Stimulated activated CD4-positive, alpha-beta T cell treated with anti-CD3 and anti-CD28 coated beads, TNF-alpha, amount 100 ng/mL, for 1 hour (primary cell): ENCODE measurements at places on chromosomes 2 and 18.

DNA sequence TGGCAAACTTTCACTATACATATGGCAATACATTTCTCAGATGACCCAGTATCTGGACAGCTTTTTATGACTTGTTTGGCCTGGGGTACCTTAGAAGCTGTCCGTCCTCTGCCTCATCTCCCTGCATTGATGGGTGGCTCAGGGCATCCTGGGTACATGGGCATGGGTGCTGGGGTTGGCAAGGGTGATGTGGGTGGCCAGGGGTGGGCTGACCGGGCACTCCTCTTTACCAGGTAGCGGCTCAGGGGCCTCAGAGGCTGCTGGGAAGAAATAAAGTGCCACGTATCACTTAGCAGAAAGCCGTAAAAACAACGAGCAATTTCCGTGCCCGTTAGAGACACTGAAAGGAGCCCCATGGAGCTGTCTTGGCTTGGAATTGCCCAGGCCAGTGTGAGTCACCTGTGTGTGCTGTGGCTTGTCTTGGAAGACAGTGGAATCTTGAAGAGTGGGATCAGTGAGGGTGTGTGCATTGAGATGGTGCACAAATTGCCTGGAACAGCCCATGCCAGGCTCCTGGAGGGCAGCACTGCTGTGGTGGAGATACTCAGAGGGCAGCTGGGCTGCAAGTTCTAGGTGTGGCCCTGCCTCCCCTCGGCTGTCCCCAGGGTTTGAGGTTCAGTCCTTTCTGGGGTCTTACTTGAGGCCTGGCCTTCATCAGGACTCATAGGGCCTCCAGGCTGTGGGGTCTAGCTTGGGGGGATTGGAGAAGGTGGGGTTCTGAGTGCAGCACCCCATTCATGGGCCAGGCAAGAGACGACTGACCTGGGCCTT is 88.8 kb downstream of the FHOD3 start:
- no peak for DNase-seq

DNA sequence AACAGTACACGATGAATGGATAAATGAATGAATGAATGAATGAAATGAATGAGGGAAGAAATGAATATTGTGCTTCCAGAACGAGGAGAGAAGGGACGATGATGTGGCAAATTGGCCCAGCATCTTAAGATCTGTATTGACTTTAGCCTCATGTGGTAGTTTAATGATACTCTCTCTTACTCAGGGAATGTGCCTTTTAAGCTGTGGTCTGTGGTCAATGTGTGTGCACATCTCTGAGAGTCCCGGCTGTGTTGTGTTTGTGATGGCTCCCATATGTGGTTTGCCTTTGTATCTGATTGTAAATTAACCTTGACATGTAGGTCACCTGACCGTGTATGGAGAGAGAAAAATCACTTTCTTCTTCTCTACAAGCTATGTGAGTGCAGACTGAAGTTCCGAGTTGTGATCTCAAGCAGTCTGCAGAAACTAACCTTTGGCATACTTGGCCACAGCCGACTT is 91.2 kb downstream of the NEDD4L start:
- no peak for DNase-seq

DNA sequence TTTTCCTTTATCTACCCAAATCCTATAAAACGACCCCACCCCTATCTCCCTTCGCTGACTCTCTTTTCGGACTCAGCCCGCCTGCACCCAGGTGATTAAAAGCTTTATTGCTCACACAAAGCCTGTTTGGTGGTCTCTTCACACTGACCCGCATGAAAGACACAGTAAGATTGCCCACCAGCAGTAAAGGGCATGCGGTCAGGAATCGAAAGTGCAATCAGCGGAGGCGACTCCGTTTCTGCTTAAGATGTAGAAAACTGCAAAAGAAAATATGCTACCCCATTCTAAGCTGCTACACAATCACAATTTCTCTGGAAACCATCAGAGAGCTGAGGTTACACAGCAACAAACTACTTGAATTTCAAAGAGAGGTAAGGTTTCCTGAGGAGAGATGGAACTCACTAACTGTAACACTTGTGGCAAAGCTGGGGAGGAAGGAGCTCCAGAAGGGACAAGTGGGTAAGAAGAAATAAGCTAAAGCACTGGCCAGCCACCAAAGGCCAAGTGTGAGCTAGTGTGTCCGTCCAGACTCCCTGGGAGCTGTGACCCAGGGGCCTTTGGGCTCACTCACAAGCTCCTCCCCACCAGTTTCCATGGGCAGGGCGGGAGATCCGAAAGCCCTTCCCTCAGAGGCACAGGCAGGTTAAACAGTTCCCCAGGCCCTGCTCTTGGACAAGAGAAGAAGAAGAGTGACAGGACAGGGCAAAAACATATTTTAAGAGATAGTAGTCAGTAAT is 72.8 kb upstream of the TGFA start:
- DNase-seq: no peak

DNA sequence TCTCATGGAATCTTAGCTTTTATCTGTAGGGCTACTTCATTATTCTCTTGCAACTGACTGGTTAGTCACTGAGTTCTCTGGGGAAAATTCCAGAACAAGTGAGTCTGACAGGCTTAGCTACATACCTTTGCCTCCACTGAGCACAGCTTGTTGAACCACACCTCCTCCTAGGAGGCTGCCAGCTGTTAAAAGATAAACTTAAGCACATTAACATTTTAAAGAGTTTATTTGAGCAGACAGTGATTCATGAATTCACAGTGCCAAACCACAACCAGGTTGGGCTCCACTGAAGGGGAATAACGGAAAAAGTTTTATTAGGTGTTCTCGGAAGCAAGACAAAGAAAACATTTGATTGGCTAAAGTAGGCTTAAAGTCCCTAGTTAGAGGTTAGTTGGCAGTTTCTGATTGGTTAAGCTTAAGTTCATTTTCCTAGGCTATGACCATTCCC is 12.5 kb upstream of the SLC38A11 start:
- DNase-seq: no peak

DNA sequence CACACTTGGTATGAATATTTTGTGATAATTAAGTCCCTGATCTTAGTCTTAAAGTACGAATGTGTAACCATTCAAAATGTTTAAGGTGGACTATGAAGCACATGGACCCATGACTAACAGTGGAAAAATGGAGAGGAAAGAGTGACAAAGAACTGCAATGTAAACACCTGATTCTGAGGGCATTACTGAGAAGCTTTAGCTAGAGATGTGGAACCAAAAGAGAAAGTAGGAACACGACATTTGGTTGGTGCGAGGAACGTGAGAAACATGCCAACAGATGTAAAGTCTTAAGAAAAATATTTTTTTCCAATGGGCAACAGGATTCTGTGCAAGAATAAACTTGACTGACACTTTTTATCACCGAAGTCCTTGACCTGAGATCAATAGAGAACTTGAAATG is 1618.6 kb downstream of the DPP10 start:
- DNase-seq: no peak

DNA sequence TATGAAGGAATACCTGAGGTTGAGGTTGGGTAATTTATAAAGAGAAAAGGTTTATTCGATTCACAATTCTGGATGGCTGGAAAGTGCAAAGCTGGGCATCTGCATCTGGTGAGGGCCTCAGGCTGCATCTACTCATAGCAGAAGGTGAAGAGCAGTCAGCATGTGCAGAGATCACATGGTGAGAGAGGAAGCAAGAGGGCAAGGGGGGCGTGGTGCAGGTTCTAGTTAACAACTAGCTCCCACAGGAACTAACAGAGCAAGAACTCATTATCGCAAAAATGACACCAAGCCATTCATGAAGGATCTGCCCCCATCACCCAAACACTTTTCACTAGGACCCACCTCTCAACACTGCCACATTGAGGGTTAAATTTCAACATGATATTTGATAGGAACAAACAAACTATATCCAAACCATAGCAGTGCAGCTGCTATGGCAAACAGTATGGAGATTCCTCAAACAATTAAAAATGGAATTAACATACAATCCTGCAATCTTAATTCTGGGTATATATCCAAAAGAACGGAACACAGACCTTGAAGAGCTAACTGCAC is 72.8 kb upstream of the LDLRAD4 start:
- DNase-seq: no peak

GRCh38 chr2:64840426-64840881 is 148.7 kb upstream of the SLC1A4 start:
- DNase-seq: no peak

DNA sequence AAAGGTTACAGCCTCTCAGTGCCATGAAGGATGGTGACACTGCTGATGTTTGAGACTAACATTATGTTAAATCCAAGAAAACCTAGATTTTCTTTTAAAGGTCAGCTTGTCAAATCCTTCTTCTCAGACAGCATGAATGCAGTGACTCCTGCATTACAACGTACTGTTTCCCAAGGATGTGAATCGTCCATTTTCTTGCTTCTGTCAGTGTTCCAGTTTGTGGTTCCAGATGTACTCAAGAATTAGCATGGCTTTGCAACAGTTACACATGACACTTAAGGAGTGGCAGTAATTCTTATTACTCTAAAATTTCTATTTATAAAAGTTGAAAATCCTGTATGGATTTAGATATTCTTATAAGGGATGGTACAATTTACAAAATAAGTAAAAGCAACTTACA is 1.5 kb upstream of the TTC39C start:
- no peak for DNase-seq

DNA sequence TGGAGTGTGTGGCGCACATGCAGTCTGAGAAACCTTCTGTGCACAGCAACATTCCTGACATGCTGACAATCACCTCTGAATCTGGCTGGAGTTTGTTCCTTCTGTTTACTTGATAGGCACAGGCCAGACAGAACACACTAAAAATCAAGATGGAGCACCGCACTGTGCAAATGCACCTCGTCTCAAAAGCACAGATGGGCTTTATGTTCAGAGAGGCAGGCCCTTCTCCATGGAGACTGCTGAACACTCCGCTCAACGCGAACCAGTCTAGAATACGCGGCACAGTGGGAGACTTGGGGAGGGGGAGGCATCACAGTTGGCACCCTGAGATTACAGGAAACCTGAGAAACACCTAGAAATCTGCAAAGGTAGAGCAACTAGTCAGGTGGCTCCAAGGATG is 58.4 kb upstream of the DNMT3A start:
- DNase-seq: no peak

DNA sequence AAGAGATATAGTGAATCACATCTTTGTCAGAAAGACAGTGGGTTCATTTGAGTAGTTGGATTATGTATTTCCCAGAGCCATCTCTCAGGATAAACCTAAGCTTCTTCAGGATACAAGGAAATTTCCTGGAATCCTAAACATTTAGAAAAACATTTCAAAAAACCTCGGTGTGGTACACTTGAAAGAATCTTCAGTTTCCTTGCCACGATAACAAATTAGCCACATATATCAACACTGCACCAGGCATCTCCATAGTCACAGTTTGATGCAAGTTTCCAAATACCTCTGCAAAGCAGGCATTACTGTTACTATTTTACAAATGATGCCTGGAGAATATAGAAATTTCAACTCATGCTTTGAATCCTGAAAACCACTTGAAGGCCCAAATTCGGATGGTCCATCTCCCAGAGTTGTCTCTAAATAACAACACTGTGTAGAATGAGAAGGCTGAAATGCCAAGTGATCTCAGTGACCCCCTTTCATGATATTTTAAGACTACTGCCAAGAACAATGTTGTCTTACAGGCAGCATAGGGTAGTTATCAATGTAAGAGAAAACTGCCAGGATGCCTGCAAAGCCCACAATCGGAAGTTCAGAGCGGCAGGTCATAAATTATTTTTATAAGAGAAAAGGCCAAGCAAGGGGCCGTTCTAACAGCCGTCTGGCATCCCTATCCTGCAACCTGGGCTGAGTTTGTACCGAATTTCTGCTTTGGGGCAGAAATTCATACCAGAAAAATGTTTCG is 307.9 kb downstream of the TXNL1 start:
- no peak for DNase-seq

GRCh38 chr2:73368781-73369180 is 16.9 kb upstream of the ALMS1 start:
- DNase-seq: no peak

DNA sequence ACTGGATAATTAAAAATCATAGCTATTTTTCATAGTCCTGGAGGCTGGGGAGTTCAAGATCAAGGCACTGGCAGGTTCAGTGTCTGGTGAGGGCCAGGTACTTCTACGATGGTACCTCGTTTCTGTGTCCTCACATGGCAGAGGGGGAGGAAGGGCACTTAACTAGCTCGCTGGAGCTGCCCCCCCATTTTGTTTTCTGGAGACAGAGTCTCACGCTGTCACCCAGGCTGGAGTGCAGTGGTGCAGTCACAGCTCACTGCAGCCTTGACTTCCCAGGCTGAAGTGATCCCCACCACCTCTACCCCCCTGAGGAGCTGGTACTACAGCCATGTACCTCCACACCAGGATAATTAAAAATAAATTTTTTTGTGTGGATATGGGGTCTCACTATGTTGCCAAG is 40.3 kb downstream of the ASB1 start:
- DNase-seq: no peak
